ENCODE measurements at places on chromosomes 6 and 20.

DNA sequence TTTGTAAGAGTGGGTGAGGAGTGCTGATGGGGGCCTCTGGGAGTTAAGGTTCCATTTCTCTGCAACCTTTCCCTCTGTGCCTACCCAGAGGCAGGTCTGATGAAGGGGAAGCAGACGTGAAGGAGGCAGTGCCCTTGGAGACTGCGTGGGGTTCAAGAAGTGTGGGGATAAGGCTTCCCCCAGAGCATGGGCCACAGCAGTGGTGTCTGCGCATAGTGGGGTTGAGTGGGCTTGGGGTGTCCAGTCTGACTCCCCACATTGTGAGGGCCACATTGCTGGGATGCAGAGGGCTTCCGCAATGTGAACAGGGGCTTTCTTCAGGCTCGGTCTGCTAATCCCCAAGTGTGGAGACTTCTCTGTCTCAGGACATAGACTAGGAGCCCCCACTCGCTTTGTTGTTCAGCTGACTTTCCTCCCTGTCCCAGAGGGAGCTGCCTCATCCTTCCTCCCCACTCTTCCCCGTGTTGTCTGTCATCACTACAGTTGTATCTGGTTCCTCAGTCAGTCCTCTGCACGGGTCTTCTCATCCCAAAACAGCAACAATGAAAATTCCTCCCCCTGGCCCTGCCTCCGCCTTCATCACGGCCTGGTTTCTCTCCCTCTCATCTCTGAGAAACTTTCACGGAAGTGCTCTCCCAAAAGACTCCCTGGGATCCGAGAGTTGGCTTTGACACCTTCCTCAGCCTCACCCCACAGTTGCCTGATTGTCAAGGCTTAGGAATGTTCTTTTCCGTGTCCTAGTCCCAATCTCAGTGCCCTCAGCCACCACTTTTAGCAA is 2.8 kb downstream of the EBF4 start:
- no peak for DNase-seq

DNA sequence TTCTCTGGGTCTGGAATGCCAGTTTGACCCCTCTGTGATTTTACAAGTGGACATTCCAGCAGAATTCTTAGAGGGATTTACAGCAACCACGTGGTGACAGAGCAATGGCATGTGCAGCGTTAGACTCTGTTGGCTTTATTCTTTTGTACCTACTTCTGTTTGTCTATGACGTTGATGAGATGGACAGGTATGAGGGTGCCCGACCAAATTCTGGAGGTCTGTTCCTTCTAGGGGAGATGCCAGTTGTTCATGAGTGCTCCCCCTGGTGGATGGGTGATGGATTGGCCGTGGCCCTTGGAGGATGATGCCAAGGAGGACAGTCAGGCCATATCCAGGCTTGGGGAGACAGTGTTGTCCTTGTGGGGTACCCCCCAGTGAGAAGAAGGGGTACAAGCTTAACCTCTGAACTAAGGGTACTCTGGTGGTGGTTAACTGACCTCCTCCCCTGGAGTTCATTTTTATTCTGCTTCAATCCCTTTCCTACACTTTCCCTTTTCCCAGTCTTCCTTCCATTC is 198.6 kb downstream of the DTNBP1 start:
- DNase-seq: no peak

DNA sequence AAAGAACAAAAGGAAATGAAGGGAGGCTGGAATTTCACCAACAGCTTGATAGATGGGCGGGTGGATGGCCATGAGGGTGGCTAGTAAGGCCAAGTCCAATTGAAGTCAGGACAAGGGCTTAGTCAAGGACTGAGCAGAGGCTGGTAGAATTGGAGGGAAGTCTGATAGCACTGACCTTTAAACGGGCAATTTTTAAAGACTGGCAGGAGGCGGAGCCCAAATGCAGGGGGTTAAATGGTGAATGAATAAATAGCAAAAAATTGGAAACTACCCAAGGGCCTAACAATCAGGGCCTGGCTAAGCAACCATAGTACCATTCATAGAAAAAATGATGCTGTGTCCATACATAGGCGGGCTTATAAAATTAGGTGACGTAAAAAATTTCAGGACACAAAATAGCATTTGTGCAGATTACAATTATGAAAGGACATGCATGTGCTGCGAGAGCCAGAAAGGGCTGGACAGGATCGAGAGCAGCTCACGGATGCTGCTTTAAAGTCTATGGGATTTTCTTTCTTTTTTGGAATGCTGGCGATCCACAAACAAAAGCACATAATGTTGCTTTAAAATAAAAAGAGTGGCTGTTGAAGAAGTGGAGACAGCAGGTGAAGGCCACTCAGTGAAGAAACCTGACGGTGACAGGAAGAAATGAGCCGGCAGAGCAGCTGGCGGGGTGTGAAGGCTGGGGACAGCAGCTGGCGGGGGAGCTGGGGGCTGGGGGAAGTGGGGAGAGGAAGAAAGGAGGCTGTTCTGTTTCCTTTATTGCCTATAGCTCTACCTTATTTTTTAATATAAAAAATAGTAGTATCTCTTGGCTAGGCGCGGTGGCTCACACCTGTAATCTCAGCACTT is 42.8 kb upstream of the TAF8 start:
- DNase-seq: no peak

DNA sequence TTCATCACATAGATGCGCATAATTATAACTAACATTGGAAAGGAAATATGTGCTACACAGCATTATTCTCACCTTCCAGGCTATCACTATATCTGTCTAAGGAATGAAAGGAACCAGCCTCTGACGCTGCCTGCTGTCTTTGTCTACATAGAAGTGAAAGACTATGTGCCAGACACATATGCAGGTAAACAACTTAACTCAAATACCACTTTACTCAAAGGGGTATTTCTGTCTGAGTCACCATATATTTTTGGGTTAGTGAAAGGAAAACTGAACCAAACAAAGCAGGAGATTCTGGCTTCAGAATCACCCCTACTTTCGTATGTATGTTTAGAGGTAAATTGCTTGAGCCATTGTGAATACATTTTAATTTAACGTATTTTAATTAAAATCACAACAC is 328.6 kb upstream of the PLCB4 start:
- DNase-seq: no peak

DNA sequence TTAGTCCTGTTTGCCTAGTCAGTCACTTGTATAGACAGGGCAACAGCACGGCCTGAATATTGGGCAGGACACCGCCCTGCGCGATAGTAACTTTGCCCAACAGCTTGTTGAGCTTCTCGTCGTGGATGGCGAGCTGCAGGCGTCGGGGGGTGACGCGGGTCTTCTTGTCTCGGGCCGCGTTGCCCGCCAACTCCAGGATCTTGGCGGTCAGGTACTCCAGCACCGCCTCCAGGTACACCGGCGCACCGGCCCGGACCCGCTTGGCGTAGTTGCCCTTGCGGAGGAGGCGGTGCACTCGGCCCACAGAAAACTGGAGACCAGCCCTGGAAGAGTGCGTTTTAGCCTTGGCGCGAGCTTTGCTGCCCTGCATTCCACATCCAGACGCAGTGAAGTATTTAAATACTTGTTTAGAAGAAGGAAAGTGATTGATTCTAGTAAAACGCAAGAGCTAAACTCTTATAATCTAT is 92.8 kb upstream of the BTN3A2 start:
- peak; percentile 48 for DNase-seq

DNA sequence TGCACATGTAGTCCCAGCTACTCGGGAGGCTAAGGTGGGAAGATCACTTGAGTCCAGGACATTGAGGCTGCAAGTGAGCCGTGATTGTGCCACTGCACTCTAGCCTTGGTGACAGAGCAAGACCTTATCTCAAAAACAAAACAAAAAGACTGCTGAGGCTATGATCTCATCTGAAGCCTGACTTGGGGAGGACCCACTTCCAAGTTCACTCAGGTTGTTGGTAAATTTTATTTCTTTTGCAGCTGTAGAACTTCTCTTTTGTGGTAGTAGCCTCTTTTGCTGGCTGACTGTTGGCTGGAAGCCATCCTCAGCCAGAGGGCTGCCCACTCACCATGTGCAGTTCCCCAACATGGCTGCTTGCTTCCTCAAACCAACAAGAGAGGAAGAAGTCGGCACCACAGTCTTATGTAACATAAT is 36.8 kb upstream of the ME1 start:
- DNase-seq: no peak

- DNase-seq: no peak
These were observed 127.8 kb downstream of the CD109 start for GRCh38 chr6:73823832-73824231.

DNA sequence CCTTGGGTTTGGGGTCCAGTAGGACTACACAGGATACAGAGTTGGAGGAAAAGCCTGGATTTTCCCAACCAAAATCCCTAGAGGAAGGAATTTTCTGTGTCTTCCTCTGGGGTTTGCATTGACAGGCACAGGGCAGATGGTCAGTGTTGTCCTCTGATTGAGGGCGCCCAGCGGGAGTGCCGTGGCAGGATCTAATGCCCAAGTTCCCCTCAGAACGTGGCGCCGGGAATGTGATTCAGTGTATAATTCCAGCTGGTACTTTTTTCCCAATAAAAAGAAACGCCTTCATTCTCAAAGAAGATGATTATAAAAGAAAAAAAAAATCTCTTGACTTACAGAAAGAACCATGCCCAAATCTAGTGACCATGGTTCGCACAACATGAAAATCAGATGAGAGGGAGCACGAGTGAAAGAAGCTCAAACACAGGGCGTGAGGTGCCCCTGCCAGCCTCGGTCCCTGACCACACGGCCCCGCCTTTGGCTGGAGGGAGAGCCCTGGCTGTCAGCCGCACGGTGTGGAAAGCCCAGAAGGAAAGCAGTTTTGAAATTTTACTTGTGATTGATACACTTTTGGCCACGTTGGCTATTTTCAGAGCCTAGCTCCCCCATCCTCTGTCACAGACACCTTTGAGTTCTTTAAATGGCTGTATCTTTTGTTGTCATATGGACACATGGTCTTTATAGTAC is 31.6 kb downstream of the VEGFA start:
- no peak for DNase-seq

GRCh38 chr6:104601721-104602120 is 258.0 kb downstream of the HACE1 start:
- peak; percentile 59 for DNase-seq

GRCh38 chr6:76381612-76382011 is 309.1 kb upstream of the IMPG1 start:
- no peak for DNase-seq

DNA sequence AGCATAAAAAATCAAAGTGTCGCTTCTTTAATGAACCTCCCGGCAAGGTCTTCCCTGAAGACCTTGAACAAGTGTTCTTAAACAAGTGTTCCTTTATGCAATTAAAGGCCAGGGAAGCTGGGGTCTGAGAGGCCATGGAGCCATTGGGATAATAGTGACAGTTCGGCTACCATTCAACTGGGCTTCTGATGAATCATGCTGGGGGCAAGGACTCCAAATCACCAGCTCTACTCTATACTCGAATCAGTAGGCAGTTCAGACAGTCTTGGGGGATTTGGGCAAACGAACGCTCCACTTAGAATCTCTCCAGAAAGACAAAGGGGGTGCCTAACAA is 34.7 kb upstream of the EZR start:
- no peak for DNase-seq

DNA sequence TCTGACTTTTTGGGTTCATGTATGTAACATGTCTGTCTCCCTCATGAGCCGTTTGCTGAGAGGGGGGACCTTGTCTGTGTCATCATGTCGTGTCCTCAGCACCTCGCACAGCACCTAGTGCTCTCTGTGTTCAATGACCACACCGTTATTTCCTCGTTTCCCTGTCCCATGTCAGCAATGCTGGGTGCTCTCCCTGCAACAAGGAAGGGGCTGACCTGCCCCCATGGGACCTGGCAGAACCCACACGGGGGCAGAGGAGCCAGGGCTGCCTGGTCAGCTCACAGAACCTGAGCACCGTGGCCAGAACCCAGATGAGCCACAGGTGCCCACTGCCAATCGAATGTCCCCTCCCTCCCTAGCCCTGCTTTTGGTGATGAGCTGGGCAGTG is 7.3 kb downstream of the ADA start:
- no peak for DNase-seq

GRCh38 chr6:101783287-101783686 is 389.8 kb downstream of the GRIK2 start:
- no peak for DNase-seq

- DNase-seq: peak; percentile 16
These were observed 68.5 kb upstream of the TENT5A start for GRCh38 chr6:81820980-81821379.

- DNase-seq: no peak
These were observed 3.8 kb downstream of the DEK start for GRCh38 chr6:18260448-18261106.

DNA sequence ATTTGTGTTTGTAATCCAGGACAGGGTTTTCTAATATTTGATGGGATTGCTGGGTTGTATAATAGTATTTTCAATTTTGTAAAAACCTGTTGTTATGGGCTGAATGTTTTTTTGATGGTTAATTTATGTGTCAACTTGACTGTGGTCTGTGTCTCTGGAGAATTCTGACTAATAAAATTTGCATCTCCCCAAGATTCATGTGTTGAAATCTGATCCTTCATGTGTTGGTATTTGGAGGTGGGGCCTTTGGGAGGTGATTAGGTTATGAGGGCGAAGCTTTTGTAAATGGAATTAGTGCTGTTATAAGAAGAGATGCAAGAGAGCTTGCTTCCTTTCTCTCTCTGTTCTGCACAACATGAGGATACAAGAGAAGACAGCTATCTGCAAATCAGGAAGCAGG is 48.7 kb upstream of the SAMD5 start:
- no peak for DNase-seq

DNA sequence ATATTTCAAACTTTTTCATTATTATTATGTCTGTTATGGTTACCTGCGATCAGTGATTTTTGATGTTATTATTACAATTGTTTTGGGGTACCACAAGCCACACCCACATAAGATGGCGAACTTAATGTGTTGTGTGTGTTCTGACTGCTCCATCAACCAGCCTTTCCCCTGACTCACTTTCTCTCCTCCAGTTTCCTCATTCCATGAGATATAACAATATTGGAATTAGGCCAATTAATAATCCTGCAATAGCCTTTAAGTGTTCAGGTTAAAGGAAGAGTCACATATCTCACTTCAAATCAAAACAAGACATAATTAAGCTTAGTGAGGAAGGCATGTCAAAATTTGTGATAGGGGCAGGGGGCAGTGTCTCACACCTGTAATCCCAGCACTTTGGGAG is 16.3 kb upstream of the POPDC3 start:
- DNase-seq: no peak

DNA sequence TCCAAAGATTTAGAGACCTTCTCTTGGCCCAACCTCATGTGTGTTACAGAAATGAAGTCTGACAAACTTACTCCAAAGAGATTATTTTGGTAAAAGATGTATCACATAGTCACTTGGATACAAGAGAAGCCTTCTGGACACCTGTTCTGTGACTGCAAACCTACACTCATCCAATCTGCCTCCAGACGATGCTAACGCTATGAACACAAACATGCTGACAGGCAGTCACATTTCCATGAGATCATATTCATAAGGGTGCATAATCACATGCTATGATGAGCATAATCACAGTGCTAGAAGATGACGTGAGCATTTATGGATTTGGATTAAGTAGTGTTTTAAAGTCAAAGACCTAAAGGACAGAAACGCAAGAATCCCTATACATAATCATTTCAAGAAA is 340.2 kb downstream of the HACE1 start:
- no peak for DNase-seq

DNA sequence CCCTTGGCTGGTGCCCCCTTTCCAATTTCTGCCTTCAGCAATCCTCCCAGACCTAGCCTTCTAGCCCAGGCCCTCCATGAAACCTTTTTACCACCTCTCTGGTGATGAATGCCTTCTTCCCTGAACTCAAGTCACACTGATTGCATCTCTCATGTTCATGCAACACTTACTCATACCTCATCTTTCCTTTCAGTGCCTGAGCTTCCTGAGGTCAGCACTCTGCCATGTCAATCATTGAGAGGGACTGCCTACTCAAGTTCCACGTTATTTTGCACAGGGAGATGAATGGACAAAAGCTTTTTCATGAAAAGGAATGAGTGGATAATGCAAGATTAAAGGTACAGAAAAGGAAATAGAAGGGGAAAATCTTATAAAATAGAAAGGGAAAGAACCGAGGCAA is 60.1 kb upstream of the PLEKHG1 start:
- no peak for DNase-seq

Data from right lung (tissue), 10 donors.